Activated T-cell treated with anti-CD3 and anti-CD28 coated beads for 24 hours (primary cell): ENCODE measurements at places on chromosomes 5 and 9.

GRCh38 chr5:178522361-178522760 lies 67.8 kb downstream of the COL23A1 start:
- DNase-seq, result no peak

GRCh38 chr5:153400931-153401330 lies 89.5 kb upstream of the GRIA1 start:
- DNase-seq, result no peak

GRCh38 chr5:127922603-127923002 lies 161.0 kb upstream of the SLC12A2 start:
- DNase-seq, result no peak

DNA sequence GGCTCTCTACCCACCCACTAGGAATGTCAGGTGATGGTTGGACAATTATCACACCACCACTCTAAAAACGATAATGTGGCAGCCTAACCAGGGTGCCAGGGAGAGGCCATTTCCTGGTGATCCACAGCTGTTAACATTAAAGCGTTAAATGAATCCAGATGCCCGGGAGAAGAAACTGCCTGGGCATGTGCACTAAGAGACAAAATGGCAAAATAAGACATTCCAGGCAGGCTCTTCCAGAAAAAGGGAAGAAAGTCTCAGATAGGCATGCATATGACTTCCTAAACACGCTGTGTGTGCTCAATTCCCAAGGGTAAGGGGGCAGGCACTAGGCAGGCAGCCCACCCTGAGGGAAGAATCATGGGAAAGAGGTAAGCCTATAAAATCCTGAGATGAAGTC lies 4.6 kb upstream of the TXN start:
- no peak for DNase-seq

GRCh38 chr5:132470596-132470995 lies 20.0 kb downstream of the IRF1 start:
- no peak for DNase-seq

GRCh38 chr9:36760667-36761420 lies 188.1 kb downstream of the MELK start:
- DNase-seq, result no peak

- no peak for DNase-seq
Observed at GRCh38 chr5:2455878-2456277, 295.6 kb downstream of the IRX2 start.

GRCh38 chr9:131704988-131705387 lies 34.9 kb downstream of the RAPGEF1 start:
- no peak for DNase-seq

DNA sequence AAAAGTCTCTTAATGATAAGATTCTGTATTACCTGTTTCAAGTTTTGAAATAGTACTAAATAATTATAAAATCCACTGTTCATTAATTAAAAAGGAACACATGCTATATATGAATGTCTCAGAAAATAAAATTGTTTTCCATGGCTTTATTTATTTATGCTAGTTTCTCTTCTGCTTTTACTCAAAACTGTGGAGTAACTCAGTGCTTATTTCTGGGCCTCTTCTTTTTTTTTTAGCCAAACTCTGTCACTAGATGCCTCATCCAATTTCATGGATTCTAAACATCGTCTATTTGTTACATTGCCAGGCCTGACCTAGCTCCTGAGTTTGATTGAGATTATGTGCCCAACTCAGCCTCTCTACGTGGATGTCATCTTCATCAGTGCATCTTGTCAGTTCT lies 1509.7 kb downstream of the MAT2B start:
- DNase-seq, result no peak

DNA sequence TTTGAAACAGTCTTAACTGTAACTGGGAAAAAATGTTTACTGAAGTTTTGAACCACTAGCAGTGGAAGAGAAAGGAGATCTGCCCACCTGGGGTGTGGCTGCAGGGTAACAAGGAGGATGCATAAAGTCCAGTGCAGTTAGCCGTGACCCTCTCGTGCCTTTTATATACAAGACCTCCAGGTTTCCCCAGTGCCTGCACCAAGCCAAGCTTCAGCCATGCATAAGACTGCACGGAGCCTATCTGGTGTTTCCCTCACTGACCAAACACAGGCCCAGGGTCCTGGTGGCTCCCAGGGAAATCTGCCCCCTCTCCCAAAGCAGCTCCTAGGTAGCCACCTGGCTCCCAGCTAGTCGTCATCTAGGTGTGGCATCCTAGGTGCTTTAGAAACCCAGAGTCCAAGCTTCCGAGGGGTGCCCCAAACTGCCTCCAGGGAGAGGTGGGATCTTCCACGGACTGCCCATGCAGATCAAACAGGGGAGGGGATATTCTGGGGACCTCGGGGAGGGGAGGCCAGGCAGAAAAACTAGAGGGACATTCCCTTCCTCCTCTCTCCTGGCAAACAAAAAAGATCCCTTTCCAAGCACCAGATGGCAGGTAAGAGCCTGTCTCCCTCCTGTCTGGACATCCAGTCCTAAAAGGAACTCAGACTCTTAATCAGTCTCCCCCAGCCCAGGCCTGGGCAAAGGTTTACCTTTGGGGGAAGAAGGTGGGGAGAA lies 2.7 kb downstream of the SHB start:
- no peak for DNase-seq

GRCh38 chr5:38447786-38448185 lies 108.7 kb downstream of the LIFR start:
- no peak for DNase-seq

DNA sequence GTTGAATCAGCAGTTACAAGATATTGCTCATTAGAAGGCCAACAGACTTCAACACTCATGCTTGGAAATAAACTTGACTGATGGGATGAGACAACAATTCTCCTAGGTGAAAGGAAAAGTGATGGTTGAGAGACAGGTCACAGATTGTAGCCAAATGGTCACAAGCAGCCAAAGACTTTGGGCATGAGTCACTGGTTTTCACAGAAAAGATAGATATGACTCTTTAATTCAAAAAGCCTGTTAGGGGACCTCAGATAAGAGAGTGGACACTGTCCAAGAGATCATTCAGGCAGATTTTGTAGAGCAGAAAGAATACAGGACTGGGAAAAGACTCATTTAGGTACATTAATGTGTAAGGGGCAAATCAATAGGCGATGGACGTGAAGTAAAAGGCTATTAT lies 982.5 kb downstream of the MAT2B start:
- DNase-seq, result no peak

GRCh38 chr9:130860458-130861316 lies 25.6 kb downstream of the ABL1 start:
- no peak for DNase-seq

GRCh38 chr5:151040211-151040747 lies 19.9 kb downstream of the GPX3 start:
- no peak for DNase-seq

DNA sequence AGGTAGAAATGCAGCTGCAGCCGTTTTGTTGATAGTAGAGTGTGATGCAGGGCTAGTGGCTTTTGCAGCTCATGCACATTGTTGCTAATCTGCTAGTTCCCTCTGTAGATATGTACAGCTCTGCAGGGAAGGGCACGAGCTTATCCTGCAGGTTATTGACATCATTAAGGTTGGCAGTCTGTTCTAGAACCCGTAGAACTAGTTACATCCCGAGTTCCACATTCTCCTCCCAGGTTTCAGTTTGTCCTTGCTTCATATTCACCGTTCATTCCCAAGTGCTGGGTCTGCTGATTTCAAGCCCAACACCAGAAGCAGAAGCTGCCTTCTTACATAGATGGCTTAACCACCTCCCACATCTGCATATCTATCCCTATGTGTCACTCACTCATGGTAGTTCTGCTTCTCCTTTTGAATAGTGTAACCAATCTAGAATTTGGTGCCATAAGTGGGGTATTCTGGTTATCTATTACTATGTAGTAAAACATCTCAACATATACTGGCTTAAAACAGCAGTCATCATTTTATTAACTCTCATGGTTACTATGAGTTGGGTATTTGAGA lies 38.1 kb downstream of the CRHBP start:
- no peak for DNase-seq

GRCh38 chr5:67619235-67619634 lies 422.6 kb upstream of the CD180 start:
- DNase-seq, result no peak

- no peak for DNase-seq
Observed at GRCh38 chr9:2962471-2963172, 118.7 kb upstream of the PUM3 start.

DNA sequence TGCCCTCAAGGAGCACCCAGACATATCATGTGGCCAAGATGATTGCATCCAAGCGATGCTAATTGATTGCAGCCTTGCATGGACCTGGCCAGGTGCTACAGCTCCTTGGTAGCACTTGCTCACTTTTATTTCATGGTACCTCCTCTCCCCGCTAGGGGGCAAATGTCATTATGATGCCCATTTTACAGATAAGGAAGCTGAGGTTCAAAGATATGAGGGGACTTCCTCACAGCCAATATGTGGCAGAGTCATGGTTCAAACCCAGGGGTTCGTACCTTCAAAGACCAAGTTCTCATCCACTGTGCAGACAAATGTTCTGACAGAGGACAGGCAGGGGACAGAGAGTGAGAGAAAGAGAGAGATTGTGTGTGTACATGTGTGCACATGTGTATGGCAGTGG lies 21.9 kb upstream of the KCNMB1 start:
- no peak for DNase-seq

GRCh38 chr9:29390859-29391258 lies 1817.6 kb upstream of the C9orf72 start:
- DNase-seq, result no peak

DNA sequence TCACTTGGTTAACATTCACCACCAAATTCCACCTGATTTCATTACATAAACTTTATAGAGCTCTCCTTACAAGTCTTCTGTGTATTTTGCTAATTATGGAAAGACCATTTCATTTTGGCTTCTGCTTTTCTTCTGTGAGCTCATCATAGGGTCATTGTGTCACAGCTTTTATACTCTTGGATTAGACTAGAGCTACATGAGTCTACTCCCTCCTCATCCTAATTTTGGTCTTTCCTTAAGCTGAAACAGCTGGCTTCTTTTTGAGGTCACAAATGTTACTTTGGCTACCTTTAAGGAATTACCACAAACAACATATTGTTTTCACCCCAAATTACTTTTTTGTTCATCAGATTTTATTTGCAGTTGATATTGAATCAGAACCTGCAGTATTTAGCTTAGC lies 103.0 kb downstream of the NPR3 start:
- DNase-seq, result no peak

- DNase-seq, result peak; percentile 44
Observed at GRCh38 chr9:107243742-107244141, 39.3 kb upstream of the RAD23B start.

GRCh38 chr5:130136300-130136699 lies 232.0 kb downstream of the CHSY3 start:
- DNase-seq, result no peak

GRCh38 chr9:113888976-113889375 lies 12.9 kb downstream of the ZNF618 start:
- no peak for DNase-seq
